Kidney (tissue), 22 donors: ENCODE measurements at places on chromosomes 6 and 20. TPM values are rescaled to one million over a fixed set of nuclear protein-coding genes. Genes with fewer than 3 reads are reported as not detected.

Gene FNDC11
- 0.47 TPM for polyA plus RNA-seq

- no peak for DNase-seq
These were observed 272.6 kb downstream of the TMEM242 start for GRCh38 chr6:157050537-157051265.

- no peak for DNase-seq
These were observed 16.9 kb upstream of the SLC22A23 start for GRCh38 chr6:3473773-3474172.

DNA sequence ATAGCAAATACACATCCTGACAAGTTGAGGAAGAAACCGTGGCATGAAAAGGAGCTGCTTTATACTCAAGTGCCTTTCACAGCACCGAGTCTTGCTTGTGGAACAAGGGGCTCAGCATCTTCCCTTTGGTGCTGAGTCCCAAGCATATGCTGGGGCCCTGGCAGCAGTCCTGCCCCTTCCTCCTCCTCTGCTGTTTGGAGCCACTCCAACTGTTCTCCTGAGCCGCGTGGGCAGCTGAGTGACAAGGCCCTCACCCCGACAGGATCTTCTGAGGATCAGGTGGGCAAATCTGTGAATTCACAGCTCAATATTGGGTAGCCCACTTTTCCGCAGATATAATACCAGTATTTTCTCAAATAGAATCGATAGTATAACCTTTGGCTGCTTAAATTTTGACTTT lies 24.7 kb downstream of the DACT2 start:
- no peak for DNase-seq

DNA sequence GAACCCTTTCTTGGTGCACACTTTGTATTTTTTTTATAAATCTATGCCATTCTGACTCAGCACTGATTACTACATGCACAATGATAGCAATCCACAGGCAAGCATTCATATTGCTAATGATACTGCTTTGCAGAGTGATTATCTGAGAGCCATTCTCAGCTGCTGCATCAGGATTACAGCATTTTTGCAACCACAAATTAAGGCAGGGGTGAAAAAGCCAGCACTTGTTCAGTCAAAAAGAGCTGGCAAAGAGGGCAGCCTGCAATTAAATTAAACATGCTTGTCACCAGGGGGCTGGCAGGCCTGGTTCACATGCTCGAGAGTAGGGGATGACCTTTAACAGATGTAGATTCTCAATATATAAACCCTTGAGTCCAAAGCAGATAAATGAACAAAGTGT lies 40.7 kb upstream of the SLC17A4 start:
- DNase-seq: no peak

Gene NRSN1
- polyA plus RNA-seq: not detected
